GM03348 (cell line): ENCODE measurements at places on chromosomes 5 and 9.
A peak's percentile ranks its signal among the peaks of the same experiment; 100 is the strongest.

DNA sequence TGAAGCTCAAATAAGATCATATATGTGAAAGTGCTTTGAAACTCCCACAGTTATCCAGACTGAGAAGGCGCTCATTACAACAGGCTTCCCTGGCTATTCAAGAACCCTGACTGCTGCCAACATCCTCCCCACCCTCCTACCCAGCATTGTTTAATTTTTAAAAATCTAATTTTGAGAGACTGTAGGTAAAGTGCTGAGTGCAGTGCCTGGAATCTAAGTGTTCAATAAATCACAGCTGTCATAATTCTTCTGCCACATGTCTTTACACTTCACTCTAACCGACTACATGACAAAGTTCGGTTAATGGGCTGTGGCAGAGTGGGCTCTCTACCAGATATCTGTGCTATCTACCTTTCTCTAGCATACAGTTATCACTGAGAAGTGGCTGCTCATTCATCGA, 255.6 kb upstream of the C9orf72 start:
- no peak for DNase-seq

GRCh38 chr9:114174876-114175771, 19.8 kb downstream of the COL27A1 start:
- DNase-seq: peak; percentile 72

- no peak for DNase-seq
These were observed 4.7 kb upstream of the VAV2 start for GRCh38 chr9:133996531-133997520.

- DNase-seq: no peak
These were observed 1.4 kb downstream of the ETF1 start for GRCh38 chr5:138541511-138542179.

DNA sequence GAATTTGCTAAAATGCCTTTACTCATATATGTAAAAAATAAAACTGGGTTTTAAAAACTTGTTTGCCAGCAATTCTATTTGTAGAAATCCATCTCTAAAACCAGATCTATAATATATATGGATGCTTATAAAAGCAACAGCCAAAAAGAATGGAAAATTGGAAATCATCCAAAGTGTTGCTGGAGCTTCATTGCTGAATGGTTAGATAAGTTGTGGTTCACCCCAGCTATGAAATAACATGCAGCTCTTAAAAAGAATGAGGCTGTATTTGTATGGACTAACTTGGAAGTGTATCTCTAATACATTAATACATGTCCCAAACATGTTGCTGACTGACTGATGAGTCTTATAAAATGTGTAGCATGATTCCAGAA, 76.2 kb downstream of the STK10 start:
- DNase-seq: peak; percentile 62

GRCh38 chr9:121453232-121453892, 46.3 kb downstream of the GGTA1 start:
- no peak for DNase-seq

DNA sequence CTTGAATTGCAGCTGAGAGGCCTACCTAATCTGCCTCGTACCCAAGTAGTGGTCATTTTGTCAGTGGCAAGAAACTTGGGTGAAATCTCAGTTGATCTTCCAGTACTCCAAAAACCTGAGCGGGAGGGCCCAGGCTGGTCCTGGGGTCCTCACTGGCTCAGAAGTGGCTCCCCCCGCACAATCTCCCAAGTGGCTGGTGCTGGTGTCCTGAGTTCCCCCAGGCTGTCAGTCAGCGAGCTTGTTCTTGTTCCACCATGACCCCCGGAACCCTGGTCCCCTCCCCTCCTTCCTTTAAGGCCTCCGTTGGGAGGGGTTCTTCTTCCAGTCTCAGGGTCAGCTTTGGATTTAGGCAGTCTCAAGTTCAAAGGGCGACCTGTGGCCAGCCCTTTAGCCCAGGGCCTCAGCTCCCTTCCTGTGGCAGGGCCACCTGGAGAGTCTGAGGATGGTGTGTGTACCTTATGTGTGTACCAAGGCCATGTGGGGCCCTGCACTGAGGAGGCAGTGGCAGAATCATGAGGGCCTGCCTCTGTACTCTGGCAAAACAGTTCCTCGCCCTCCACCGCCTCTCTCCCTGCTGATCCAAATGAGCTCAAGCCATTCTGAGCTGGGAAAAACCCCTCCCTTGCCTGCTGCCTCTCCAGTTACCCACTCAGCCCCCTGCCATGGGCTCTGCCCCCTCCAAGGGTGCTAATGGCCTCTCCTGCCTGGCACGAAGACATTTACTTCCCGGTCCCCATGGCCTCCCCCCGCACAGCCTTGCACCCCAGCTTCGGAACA, 4.5 kb upstream of the DBN1 start:
- DNase-seq: no peak

DNA sequence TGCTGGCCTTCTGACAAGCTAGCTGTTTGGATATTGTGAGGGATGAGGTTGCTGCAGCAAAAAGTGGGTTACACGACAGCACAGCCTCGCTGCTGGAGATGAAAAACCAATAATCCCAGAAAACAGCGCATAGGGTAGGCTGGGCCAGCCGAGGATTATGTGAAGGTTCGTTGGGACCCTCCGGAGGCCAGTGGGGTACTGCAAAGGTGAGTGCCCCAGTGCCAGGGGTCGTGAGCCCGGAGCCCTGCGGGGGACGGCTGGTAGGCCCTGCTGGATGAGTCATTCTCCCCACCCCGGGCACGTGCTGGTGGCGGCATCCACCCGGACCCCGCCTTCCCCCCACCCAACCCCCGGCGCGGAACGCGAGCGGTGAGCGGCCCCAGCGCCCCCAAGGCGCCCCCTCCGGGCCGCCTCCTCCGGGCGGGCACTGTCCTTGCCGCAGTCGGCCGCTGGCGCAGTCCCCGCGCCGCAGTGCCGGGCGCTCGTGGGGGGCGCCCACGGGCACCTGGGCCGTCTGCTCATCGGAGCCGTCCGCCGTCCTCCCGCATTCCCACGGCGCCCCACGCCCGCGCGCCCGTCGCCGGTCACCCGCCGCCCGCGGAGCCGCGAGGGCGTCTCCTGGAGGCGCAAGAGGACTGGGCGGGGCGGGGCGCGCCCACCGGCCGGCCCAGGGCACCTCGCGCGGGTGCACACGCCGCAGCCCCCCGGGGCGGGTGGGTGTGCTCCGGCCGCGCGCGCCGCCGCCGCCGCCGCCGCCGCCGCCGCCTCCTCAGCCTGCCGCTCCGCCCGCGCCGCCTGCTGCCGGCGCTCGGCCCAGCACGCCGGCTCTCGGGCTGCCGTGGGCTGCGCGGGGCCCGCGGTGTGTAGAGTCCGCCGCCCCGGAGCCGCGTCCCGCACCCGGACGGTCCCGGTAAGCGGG, at the start of gene PHF24:
PHF24 (plus strand) TSS at position 794 of the 919 bp plus-strand sequence. CDS start 13,014 bp downstream, outside the sequence.
- peak; percentile 68 for DNase-seq

DNA sequence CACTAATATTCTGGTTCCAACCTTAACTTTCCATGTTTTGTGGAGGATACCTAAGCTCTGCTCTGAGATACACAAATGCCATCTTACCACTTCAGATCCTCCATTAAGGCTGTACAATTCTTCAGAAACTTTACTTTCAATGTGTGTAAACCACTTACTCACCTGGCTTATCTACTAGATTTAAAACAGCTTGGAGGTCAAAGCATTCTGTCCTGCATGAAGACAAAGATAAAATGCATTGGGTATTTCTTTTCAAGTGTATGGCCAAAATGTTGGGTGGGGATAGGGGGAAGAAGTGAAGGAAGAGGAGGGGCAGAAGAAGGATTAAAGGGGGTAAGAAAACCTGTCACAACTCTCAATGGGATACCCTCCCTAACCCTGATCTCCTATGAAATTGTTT, 939 bp downstream of the GOLGA1 start:
- no peak for DNase-seq

- no peak for DNase-seq
These were observed 223.9 kb downstream of the PBX3 start for GRCh38 chr9:125971050-125971449.

DNA sequence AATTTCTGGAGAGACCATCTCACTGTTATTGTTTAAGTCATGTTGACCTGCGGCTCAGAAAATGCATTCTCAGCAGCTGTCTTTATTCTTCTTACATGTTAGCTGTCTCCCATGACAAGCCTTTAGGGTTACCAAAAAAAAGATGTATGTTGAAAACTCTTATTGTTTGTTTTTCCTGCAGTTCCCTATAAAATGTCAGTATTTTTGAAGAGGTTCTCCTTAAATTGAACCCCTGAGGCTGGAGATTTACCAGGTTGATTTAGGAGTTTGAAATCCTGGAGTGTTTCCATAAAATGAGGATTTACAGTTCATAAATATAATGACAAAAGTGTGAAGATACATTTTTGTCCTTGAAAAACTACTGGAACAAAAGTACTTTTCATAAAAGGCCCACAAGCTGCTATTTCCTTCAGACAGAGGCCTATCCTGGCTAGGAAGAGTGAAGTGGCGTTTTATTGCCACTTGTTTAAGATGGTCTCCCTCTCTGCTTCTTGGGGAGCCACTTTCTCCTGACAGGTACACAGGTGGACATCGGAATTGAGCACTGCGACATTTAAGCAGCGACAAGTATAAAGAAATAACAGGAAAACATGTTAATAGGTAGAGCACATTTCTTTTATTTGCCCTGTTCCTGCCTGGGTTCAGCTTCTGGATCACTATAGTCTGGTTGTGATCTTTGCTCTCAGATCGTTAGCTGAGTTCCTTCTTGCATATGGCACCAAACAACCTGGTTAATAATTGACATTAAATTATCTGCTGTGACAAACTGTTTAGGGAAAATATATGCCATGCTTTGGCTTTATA, 344.8 kb upstream of the RPS23 start:
- no peak for DNase-seq

- DNase-seq: no peak
These were observed 11.0 kb upstream of the LHX6 start for GRCh38 chr9:122239722-122240121.

DNA sequence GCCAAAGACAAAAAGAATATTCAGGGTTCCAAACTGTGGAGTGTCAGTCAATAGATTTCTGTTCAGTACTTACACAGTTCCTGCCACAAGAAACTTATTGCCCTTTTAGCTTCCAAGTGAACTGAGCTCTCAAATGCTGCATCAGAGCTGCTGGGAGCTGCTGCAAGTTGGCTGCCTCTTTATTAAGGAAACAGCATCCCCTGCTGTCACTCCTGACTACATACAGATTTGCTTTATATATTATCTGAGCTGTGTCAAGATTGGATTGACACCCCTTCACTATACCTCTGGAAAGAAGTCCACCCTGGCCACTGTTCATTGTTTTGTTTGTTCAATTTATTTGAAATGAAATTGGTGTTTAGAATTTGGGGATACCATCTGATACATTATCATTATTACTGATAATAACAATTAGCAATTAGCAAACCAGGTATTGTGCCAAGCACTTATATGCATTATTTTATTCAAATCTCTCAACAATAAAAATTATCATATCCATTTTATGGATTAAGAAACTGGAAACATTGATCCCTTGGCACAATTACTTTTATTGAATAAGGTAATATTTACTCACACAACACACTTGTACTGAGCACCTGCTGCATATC, 16.4 kb upstream of the C5orf58 start:
- DNase-seq: peak; percentile 64

DNA sequence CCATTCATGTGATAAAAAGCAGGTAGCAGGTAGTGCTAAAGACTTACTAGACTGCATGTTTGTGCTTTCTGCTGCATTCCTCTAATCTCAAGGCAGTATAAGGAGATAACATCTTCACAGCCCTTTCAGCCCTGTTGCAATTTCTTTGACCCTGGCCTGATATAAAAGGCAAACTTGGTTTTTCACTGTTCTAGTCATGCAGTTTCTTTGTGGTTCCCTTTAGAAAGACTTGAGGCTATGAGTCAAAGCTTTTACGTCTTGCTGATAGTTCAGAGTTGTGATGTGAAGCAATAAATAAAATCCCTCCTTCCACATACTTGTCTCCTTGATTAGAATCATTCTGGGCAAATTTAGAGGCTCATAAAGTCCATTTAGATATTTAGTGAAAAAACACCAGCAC, 88.6 kb upstream of the CDKN2B start:
- peak; percentile 38 for DNase-seq

DNA sequence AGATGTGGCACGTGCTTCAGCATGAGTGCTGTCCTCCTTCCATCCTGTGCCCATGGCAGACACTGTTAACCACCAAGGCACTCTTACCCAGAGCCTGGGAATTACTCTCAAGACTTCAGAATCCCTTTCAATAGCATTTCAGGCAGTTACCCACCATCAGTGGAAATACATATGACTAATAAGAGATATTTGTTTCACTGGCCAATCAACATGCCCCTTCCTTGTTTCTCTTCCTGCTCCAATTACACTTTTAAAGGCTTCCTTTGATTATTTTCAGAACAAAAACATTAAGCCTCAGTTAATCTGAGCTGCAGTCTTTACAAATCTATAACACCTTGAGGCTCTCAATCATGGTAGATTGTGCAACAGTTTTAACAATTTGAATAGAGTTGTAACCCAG, 70.8 kb downstream of the PRELID2 start:
- DNase-seq: no peak

GRCh38 chr5:33146881-33147280, 293.9 kb upstream of the TARS1 start:
- DNase-seq: no peak

- DNase-seq: no peak
These were observed 4.2 kb upstream of the SNAPC4 start for GRCh38 chr9:136403915-136404800.

DNA sequence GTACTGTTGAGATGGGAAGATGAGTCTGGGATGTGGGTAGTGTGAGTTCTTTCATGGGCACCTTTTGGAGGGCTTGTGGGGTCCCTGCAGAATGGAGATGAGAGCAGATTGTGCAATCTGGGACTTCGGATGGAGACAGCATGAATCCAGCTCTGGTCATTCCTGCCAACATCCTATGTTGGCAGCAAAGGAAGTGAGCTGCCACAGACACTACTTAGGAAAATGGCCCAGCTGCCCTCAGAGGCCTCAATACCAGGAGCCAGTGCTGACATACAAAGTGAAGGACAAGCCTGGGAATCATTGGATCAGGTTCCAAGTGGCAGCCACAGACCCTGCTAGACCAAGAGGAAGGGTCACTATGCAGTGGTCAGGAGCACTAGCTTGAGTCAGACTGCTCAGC, 402.8 kb downstream of the CDK5RAP2 start:
- no peak for DNase-seq

DNA sequence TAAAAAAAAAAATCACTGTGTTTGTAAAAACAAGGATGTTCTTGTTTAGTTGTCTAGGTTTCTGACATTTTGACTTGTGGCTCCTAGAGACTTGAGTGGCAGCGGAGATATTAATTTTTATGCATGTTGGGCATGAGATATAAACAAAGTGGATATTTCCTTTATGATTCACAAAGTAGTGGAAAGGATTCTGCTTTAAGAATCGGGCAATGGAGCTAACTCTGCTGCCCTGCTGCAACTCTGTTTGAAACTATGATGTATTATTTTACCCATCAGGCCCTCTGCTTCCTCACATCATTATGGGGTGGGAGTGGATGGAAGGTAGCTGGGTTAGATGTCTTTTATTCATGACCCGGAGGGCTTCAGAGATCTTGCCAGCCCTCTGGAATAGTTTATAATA, 94.1 kb upstream of the CD180 start:
- no peak for DNase-seq

DNA sequence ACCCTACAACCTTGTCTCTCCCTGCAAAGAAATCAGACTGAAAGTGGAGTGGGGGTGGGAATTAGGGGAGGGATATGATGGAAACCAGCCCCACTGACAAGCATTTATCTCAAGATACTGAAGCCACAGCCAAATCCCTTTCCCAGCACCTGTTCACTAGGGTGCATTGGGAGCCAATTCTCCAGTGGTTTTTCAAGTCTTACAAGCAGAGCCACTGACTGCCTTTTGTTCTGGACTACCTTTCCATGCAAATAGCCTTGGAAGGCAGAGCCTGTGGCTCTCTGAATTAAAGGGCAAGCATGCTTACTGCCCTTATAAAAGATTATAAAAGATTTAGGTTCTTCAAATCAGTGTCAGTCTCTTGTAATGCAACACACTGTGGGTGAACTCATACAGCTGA, 8.8 kb upstream of the GGTA1 start:
- no peak for DNase-seq

GRCh38 chr5:157057459-157058370, 1.2 kb downstream of the HAVCR1 start:
- DNase-seq: no peak
